Mesothelial cell of epicardium (in vitro differentiated cells): ENCODE measurements at places on chromosomes 12 and 14.

GRCh38 chr14:65019944-65020566, 33.4 kb downstream of the FNTB start:
- no peak for DNase-seq

GRCh38 chr12:47828976-47829482, 9.3 kb upstream of the HDAC7 start:
- DNase-seq, result peak; percentile 67

GRCh38 chr12:105078712-105079570, 5.3 kb downstream of the ALDH1L2 start:
- no peak for DNase-seq

GRCh38 chr12:130423136-130423535, 85.4 kb downstream of the PIWIL1 start:
- DNase-seq, result no peak

DNA sequence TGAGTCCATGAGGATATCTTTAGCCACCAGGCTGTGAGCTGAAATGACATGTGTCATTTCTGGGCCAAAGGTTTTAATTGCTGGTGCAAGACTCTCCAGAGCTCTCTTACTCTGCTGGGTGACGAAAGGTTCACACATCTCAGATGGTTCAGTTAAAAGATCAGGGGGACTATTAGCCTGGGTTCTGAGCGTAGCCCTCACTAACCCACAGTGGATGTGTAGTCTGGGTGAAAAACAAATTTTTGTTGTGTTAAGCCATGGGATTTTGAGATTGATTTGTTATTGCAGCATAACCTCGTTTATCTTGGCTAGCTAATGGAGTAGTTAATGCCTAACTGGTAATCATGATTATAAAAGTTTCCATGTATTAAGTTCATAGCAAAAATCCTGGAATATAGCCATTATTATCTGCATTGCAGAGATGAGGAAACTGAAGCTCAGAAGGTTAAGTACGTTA, 251.5 kb downstream of the RMST start:
- no peak for DNase-seq

DNA sequence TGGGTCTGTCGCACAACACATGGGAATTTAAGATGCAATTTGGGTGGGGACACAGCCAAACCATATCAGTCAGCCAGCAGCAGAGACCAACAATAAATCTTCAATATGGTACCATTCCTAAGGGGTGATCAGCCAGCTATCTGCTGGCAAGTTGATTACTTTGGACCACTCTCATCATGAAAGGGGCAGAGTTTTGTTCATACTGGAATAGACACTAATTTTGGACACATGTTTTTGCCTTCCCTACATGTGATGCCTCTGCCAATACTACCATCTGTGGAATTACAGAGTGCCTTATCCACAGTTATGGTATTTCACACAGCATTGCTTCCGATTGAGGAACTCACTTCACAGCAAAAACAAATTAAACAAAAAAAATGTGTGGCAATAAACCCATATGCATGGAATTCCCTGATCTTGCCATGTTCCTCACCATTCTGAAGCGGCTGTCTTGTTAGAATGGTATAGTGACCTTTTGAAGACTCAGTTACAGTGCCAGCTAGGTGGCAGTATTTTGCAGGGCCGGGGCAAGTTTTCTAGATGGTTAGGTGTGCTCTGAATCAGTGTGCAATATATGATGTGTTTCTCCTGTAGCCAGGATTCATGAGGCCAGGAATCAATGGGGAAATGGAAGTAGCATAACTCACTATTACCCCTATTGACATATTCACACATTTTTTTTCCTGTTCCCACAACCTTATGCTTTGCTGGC, 179.0 kb upstream of the IGF1 start:
- no peak for DNase-seq

- no peak for DNase-seq
Measured at GRCh38 chr14:101133068-101133467, 229.5 kb upstream of the RTL1 start.
